ENCODE measurements at places on chromosomes 4 and X.

GRCh38 chrX:134780908-134781307 lies 122.6 kb upstream of the PLAC1 start:
- DNase-seq: no peak

- no peak for DNase-seq
These were observed 2126.4 kb upstream of the TENM3 start for GRCh38 chr4:180116840-180117239.

- DNase-seq: no peak
These were observed 9.4 kb downstream of the DAPP1 start for GRCh38 chr4:99826016-99826415.

GRCh38 chr4:185859111-185859510 lies 47.1 kb upstream of the SORBS2 start:
- no peak for DNase-seq

All from SHP77 (cell line).